ENCODE measurements at places on chromosomes 2 and 18.

GRCh38 chr2:75088791-75089190 lies 110.5 kb downstream of the TACR1 start:
- H3K36me3 ChIP-seq = no peaks in the 10 kb centered on the region
- H3K4me3 ChIP-seq = no peak overlapping the region
- no peaks in the 10 kb centered on the region for H3K4me1 ChIP-seq
- no peak overlapping the region for H3K27ac ChIP-seq
- no peak for DNase-seq

- H3K36me3 ChIP-seq = no peaks in the 10 kb centered on the region
- H3K27me3 ChIP-seq = no peaks in the 10 kb centered on the region
- DNase-seq = no peak
- H3K4me3 ChIP-seq = no peak overlapping the region
Observed at GRCh38 chr18:41587976-41588375, 367.1 kb upstream of the PIK3C3 start.

DNA sequence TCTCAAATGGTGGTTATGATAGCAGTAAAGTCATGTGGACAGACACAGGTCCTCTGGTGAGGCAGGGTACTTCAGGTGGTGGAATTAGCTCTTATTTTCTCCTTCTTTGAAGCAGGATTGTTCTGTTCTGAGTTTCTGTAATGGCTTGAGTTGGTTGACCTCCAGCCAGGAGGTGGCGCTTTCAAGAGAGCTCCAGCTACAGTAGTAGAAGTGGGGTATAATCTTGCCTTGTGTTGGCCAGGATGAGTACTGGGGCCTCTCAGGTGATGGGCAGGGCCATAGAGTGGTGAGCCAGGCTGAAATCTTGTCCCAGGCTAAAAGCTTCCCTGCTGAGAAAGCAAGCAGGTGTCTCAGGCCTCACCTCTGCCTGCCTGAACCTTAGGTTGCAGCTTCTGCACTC lies 52.5 kb upstream of the CSRNP3 start:
- no peaks in the 10 kb centered on the region for H3K36me3 ChIP-seq
- no peaks in the 10 kb centered on the region for H3K4me1 ChIP-seq
- no peak for DNase-seq
- H3K27me3 ChIP-seq = no peaks in the 10 kb centered on the region

GRCh38 chr2:148994341-148994740 lies 44.2 kb upstream of the LYPD6B start:
- H3K4me3 ChIP-seq = no peak overlapping the region
- DNase-seq = no peak
- no peak overlapping the region for H3K27ac ChIP-seq
- H3K36me3 ChIP-seq = 0 out of 2 replicates have a peak, but pooled peaks cover 3% of the 10 kb centered on the region

- H3K4me3 ChIP-seq = no peak overlapping the region
- H3K27me3 ChIP-seq = no peaks in the 10 kb centered on the region
- H3K36me3 ChIP-seq = no peaks in the 10 kb centered on the region
- no peak overlapping the region for H3K27ac ChIP-seq
- peaks cover 2% of the 10 kb centered on the region for H3K4me1 ChIP-seq
- no peak for DNase-seq
Observed at GRCh38 chr2:79830501-79830900, 317.6 kb downstream of the CTNNA2 start.

- no peaks in the 10 kb centered on the region for H3K36me3 ChIP-seq
- no peak overlapping the region for H3K27ac ChIP-seq
- peaks cover 6% of the 10 kb centered on the region for H3K4me1 ChIP-seq
- no peak for DNase-seq
- no peaks in the 10 kb centered on the region for H3K27me3 ChIP-seq
Observed at GRCh38 chr2:158239271-158239670, 137.6 kb downstream of the UPP2 start.

DNA sequence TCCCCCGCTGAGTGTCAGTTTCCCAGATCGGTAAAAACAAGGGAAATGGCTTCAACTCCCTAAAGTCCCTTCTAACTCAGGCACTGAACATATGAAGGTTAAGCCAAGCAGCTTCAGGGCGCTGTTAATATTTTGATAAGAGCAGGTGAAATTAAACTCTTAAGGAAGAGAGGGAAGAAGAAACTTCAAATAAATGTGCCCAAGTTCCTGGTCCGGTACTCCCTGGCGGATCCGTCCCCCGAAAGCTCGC lies 564 bp downstream of the TRABD2A start:
- no peaks in the 10 kb centered on the region for H3K36me3 ChIP-seq
- H3K4me1 ChIP-seq = no peaks in the 10 kb centered on the region
- H3K4me3 ChIP-seq = peak overlapping the region; percentile 63
- no peak for DNase-seq

DNA sequence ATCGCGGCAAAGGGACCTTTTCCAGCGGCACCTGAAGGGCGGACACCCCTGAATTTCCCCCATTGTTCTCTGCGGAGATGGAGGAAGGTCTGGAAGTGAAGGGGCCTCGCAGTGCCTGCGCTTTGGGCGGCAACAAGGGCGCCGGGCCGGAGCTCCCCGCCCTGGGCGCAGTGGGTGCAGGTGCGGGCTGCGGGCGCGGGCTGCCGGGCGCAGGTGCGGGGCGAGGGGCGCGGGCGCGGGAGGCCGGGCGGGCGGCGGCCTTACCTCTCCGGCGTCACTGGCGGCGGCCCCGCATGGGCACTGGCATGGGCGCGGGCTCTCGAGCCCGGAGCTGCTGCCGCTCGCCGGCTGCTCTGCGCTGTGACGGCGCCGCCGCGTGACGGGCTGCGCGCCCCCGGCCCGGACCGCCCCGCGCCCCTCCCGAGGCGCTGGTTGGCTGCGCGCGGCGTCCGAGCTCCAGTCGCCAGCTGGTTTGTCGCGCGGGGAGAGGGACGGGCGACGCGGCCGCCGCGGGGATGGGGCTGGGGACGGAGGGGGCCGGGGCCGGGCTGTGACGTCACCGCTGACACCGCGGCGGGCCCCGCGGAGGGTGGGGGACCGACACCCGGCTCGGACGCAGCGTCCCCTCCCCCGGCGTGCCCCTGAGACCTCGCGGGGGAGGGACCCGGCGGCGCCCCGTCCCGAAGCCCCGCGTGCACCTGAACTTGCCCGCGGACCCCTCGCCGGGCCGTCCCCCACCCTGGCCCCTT lies at the start of gene KIF1A:
TSS of gene KIF1A (minus strand) at position 362 of the 749 bp plus-strand sequence. CDS start 22,467 bp downstream, outside the sequence.
- H3K36me3 ChIP-seq = peaks cover 10% of the 10 kb centered on the region
- no peaks in the 10 kb centered on the region for H3K27me3 ChIP-seq
- peaks cover 5% of the 10 kb centered on the region for H3K4me1 ChIP-seq
- DNase-seq = no peak
- peak within 1 kb of the TSS; percentile 77 for H3K4me3 ChIP-seq

- no peaks in the 10 kb centered on the region for H3K27me3 ChIP-seq
- H3K27ac ChIP-seq = no peak overlapping the region
- DNase-seq = no peak
- no peak overlapping the region for H3K4me3 ChIP-seq
Observed at GRCh38 chr2:214311031-214311533, 99.8 kb upstream of the VWC2L start.

DNA sequence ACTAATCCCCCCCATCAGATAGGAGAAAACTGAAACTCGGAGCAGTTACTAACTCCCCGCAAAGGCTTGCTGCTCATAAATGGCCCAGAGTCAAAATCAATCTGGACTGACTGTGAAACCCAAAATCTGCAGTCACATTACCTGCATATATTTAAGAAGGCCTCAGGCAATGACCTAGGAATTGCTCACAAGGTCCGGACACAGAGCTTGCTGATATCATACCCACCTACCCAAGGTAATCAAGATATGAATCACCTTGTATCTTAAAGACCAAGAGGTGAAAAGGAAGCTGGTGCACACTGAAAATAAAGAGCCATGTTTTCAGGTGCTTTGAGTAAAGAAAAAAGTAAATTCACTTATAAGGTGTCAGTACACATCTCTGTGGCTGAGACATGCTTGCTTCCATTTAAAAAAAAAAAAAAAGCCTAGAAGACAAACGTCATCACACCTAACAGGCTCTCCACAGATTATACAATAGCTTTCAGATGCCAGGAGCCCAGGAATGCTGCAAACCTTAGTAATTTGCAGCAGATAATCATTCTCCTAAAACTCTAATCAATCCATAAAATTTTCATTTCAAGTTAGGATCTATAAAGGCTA lies 195.4 kb downstream of the ZEB2 start:
- no peak for DNase-seq
- no peak overlapping the region for H3K4me3 ChIP-seq
- H3K36me3 ChIP-seq = no peaks in the 10 kb centered on the region

GRCh38 chr2:1607236-1607920 lies 136.9 kb downstream of the PXDN start:
- no peaks in the 10 kb centered on the region for H3K36me3 ChIP-seq
- H3K4me3 ChIP-seq = no peak overlapping the region
- DNase-seq = no peak
- no peak overlapping the region for H3K27ac ChIP-seq
- peaks cover 4% of the 10 kb centered on the region for H3K4me1 ChIP-seq
- H3K27me3 ChIP-seq = no peaks in the 10 kb centered on the region

DNA sequence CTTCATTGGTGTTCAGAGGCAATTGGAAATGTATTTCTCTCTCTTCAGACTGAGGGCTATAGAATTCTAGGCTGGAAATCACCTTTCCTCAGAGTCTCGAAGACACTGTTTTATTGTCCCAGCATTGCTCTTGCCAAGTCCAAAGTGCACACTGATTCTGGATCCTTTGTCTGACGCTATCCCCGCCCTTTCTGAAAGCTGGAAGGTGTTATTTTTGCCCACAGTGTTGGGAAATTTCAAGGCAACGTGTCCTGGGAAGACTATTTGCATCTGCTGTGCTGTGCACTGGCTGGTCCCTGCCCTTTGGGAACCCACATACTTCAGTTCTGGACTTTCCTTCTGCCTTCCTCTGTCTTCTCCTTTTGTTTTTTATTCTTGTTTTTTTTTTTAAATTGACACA lies 190.8 kb downstream of the SH3BP4 start:
- no peaks in the 10 kb centered on the region for H3K27me3 ChIP-seq
- no peak overlapping the region for H3K27ac ChIP-seq
- H3K4me3 ChIP-seq = no peak overlapping the region
- H3K36me3 ChIP-seq = no peaks in the 10 kb centered on the region
- DNase-seq = no peak
- H3K4me1 ChIP-seq = no peaks in the 10 kb centered on the region

- DNase-seq = peak; percentile 16
- peak within 1 kb of the TSS; percentile 85 for H3K4me3 ChIP-seq
- peaks cover 4% of the 10 kb centered on the region for H3K27me3 ChIP-seq
- no peaks in the 10 kb centered on the region for H3K36me3 ChIP-seq
- H3K27ac ChIP-seq = no peak within 1 kb of the TSS
Observed at GRCh38 chr2:68643011-68643873, at the start of gene PROKR1. PROKR1 (plus strand) TSS chr2:68643579; CDS start chr2:68645822, 2,243 bp downstream.

- H3K27me3 ChIP-seq = no peaks in the 10 kb centered on the region
- H3K4me1 ChIP-seq = no peaks in the 10 kb centered on the region
- no peaks in the 10 kb centered on the region for H3K36me3 ChIP-seq
- no peak overlapping the region for H3K4me3 ChIP-seq
- DNase-seq = no peak
Observed at GRCh38 chr2:139457873-139458272, 677.7 kb upstream of the NXPH2 start.

DNA sequence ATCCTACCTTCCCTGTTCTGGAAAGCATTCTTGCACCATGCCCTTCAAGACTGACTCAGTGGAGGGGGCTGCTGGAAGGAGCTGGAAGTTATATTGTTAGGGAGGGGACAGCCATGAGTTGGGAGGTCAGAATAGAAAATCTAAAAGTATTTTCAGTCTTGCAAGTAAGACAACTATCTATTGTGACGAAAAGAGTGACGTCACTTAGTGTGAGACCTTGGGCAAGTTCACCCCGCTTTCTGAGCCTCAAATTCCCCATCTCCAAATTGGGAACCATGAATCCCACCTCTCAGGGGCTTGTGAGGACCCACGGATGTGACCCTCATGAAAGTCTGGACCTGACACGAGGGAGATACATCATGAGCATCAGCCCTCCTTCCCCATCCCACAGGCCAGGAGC lies 46.5 kb downstream of the FOSL2 start:
- no peak overlapping the region for H3K4me3 ChIP-seq
- H3K27ac ChIP-seq = no peak overlapping the region
- DNase-seq = no peak
- H3K4me1 ChIP-seq = no peaks in the 10 kb centered on the region
- no peaks in the 10 kb centered on the region for H3K36me3 ChIP-seq

GRCh38 chr2:23599667-23600066 lies 214.7 kb downstream of the KLHL29 start:
- no peak overlapping the region for H3K27ac ChIP-seq
- H3K4me1 ChIP-seq = peaks cover 3% of the 10 kb centered on the region
- no peak overlapping the region for H3K4me3 ChIP-seq
- no peaks in the 10 kb centered on the region for H3K36me3 ChIP-seq

DNA sequence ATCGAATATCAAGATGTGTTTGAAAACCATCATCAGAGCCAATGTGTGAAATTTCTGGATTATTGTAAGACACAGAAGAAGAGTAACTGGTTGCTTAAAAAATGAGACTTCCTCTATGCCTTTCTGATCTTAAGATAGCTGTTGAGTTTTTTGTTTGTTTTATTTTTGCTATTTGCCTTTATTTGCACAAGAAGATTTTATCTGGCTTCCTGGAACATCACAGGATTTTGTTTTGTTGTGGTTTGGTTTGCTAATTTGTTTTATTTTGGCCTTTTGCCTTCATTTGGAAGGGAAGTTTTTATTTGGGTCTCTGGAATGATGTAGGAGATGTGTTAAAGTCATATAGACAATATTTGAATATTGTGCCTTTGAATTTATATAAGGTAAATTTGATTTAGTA lies 3.9 kb upstream of the CYTIP start:
- no peaks in the 10 kb centered on the region for H3K36me3 ChIP-seq
- no peak for DNase-seq
- H3K4me3 ChIP-seq = no peak overlapping the region
- no peak overlapping the region for H3K27ac ChIP-seq
- no peaks in the 10 kb centered on the region for H3K27me3 ChIP-seq

- H3K36me3 ChIP-seq = peaks cover 11% of the 10 kb centered on the region
- H3K4me3 ChIP-seq = no peak overlapping the region
- DNase-seq = no peak
- H3K27ac ChIP-seq = no peak overlapping the region
- H3K27me3 ChIP-seq = no peaks in the 10 kb centered on the region
- H3K4me1 ChIP-seq = no peaks in the 10 kb centered on the region
Observed at GRCh38 chr2:238063414-238064189, 2.8 kb downstream of the SCLY start.

DNA sequence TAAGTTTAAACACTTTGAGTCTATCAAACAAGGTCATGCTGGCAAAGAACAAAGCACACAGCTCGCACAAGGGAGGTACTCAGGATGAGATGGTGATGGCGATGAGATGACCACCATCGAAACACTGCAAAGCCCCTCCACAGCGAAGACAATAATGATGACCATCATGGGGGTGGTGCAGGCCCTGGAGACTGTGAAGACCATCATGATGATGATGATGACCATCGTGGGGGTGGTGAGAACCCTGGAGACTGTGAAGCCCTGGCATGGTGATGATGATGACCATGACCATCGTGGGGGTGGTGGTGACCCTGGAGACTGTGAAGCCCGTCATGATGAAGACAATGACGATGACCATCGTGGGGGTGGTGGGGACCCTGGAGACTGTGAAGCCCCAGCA lies 81.6 kb upstream of the SALL3 start:
- H3K27ac ChIP-seq = no peak overlapping the region
- no peak for DNase-seq
- no peaks in the 10 kb centered on the region for H3K36me3 ChIP-seq
- no peak overlapping the region for H3K4me3 ChIP-seq

- no peaks in the 10 kb centered on the region for H3K4me1 ChIP-seq
- no peaks in the 10 kb centered on the region for H3K27me3 ChIP-seq
- H3K4me3 ChIP-seq = no peak overlapping the region
Observed at GRCh38 chr2:235135990-235136561, 184.3 kb downstream of the SH3BP4 start.

Measured in iPS DF 6.9 (cell line).